ENCODE measurements at places on chromosomes 1 and 21.

DNA sequence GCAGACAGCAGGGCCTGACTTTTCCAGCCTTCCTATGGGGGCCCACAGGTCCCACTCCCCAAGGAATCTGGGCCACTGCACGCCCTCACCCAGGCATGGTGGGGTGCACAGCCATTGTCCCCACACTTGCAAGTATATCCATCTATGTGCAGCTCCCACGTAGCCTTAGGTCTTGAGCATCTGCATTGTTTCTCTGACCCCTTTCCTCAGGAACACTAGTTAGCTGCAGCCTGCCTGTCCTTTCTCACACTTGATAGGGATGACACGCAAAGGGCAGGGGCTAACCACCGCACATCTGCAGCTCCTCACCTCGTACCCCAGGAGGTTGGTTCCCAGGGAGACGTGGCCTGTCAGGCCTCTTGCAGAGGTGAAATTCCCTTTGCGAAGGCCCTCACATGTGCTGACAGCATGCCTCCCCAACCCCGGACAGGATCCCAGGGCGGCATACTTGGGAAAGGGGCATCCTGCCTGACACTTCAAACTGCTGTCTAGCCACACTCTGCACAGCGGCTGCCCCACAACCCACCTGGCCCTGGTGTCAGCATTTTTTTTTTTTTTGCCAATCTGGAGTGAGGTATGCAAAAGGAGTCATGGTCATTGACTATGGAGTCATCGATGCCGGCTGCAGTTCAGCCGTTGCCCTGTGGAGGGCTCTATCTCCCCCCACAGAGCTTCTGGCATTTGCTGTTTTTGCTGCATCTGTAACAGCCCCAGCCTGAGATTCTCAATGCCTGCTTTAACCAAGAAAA, 5.0 kb downstream of the JMJD4 start:
- peak; percentile 41 for DNase-seq

DNA sequence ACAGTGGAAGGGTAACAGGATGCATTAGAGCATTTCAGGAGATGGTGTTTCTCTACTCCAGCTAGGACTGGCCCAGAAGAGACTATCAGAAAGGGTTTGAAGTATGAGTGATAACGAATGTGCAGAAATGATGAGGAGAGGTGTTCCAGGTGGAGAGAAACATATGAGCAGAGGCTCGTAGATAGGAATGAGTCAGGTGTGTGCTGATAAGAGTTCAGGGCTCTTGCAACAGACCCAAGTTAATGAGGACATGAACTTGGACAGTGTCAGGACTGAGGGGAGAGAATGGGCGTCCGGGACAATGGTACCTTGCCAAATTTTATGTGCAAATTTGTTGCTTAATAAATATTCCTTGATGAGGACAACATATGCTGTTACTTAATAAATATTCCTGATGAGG, 183.9 kb upstream of the NFIA start:
- DNase-seq = no peak

- DNase-seq = peak; percentile 63
These were observed 12.3 kb downstream of the ATP2B4 start for GRCh38 chr1:203638950-203639349.

DNA sequence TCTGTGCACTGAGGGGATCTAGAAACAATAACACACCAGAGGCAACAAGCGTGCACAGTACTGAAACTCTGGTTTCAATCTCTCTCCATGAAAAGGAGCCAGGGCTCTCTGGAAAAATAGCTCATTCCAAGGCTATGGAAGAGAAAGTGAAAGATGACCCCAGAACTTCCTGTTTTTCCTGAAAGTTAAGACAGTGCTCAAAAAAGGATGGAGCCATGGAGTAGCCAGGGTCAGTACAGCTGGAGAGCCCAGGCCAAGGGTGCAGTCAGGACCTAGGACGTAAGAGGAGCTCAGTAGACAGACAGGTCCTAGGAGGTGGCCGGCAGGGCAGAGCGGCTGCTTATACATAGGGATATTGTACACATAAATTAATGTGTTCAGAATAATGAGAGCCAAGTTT, 19.1 kb downstream of the NOL9 start:
- DNase-seq = no peak

DNA sequence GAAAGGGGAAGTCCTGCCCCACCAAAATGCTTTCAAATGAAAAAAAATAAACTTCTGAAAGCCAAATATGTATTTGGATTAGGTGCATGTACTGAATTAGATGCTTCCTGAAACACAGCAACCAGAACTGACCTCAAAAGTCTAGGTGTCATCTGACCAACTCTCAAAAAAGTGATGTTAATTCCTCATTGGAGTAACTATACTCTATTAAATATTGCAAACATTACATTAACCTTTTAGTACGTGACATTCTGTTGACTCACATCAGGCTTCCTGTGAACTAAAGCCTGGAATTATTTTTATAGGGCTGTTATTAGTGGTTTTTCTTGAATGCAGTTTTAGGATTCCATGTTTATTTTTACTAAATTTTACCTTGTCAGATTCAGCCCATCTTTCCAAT, 73.5 kb downstream of the ASTN1 start:
- DNase-seq = no peak

DNA sequence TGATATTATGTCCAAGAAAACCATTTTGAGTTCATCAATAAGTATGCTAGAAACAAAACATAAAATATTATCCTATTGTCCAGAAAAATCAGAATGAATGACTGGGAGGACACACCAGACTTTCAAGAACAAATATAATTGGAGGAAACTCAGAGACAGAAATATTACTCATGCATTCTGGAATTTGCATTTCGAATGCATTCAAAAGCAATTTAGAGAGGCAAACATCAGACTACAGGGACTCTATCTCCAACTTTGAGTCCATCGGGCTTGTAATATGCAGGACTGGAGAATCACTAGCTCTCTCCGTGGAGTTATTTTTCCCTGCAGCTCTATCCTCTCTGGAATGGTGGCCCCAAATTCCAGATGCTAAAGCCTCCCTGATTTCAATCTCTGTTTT, 161.8 kb downstream of the CDC42BPA start:
- peak; percentile 8 for DNase-seq

DNA sequence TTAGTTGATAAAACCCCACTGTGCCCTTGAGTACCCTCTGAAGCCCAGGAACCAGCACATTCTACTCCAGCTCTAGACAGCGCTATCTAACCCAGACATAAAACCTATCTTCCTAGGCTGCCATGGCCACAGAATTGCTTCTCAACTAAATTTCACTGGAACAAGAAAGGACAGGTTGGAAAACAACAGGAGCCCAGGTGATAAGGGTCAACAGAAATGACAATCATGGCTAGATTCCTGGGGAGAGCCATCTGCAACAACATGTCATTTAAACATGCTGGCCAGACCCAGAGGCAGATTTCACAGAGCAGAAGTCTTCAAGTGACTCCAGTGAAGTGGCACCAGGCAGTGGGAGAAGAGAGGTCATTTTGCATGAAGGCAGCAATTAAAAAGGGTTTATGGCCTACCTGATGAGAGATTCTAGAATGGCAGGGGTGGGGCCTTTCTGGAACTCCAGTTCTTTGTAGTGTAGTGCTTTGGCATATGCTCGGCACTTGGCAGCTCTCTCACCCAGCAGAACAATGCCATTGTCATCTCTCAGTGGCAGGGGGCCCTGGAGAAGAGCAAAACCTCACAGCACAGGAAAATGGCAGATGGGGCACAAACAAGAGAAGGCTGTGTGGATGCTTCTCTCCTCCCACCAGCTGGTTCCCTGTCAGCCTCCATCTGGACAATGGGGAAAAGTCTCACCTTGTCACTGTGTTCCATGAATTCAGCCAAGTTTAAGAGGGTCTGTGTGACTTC, 9.9 kb downstream of the ANGPTL7 start:
- DNase-seq = no peak

GRCh38 chr1:24526940-24527542, 24.4 kb downstream of the RCAN3 start:
- peak; percentile 19 for DNase-seq

GRCh38 chr1:186717286-186717685, 37.1 kb upstream of the PTGS2 start:
- DNase-seq = no peak

GRCh38 chr1:159068886-159069285, 7.7 kb downstream of the AIM2 start:
- no peak for DNase-seq

DNA sequence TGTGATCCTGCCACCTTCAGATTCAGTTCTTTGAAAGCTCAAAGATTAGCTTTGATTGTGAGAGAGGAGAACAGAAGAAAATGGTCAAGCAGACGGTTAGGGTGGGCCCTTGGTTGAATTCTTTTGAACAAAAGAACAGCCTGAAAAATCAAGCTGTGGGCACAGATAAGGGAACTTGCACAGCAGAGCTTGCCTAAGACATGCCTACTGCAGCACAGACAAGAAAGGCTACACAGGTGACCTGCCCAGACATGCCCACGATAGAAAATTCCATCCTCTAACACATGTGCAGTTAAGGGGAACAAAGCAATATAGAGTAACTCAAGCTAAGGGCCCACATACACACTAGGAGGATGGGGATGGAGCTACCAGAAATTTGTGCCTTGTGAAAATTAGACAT, 512.5 kb upstream of the LRRC7 start:
- no peak for DNase-seq

DNA sequence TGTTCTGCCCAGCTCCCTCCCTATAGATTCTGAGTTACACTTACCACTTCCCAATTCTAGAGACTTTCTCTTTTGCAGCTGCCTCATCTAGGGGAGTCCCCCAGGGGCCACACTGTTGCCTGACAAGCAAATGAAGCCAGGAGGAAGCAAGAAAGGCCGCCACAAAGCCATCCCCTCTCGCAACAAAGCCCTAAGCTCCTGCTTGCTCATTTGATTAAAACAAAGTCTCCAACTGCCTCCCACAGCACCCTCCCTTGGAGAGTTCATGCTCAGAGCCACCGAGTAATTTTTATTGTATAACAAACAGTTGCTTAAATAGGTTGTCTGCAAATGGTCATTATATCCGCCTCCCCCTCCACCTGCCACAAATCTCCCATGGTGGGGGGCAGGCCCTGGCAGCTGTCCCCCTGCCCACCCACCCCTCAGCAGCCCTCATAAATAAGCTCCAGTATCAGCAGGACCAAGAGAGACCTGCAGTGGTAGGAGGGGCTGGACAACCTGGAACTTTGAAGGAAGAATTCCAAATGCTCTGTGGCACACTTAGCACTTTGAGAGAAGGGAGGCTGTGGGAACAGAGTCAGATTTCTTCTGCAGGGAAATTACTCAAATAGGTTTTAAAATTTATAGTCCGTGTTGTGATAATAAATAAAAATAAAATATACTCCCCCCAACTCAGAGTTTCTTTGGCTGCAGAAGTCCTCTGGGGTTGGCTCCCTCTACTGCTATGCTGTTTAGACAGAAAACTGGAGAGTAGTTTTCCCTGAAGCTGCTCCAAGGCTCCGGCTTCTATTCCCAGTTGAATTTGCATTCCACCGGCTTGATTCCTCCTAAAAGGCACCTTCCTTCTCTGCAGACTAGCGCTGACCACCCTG, 237.5 kb downstream of the TTLL7 start:
- no peak for DNase-seq

DNA sequence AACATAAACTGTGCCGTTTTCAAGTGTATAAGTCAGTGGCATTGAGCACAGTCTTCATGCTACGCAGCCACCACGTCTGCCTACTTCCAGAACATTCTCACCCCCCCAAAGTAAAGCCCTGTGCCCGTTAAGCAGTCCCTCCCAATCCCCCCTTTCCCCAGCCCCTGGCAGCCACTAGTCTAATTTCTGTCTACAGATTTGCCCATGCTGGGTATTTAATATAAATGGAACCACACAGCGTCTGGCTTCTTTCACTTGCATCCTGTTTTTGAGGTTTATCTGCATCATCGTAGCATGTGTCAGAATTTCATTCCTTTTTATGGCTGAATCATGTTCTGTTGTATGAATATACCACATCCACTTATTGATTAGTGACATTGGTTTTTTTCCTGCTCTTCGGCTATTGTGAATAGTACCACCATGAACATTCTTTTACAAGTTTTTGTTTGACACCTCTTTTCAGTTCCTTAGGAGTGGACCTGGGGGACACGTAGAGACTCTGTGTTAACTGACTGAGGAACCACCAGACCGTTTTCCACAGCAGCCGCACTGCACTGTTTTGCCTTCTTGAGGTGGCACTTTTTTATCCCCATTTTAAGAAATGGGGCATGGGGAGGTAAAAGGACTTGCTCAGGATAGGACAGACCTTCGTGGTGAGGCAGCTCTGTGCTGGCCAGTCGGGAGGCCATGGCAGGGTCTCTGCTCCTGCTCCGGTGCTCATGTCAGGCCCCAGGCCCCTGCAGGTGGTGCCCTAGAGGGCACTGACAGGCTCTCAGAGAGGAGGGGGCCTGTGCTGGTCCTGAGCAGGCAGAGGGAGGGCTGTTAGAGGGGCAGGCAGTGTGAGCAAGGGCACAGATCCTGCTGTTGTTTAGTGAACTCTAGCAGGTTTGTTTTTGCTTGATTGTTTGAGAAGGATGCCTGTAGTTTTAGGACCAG, 123.8 kb downstream of the PCBP3 start:
- no peak for DNase-seq

GRCh38 chr21:31878831-31879230, 6.0 kb downstream of the HUNK start:
- DNase-seq = no peak

- DNase-seq = no peak
These were observed 6.1 kb upstream of the PTGER3 start for GRCh38 chr1:71053758-71054157.

- DNase-seq = no peak
These were observed 228.2 kb downstream of the COP1 start for GRCh38 chr1:175978926-175979325.

- no peak for DNase-seq
These were observed 43.1 kb downstream of the KIF21B start for GRCh38 chr1:200980452-200980772.

DNA sequence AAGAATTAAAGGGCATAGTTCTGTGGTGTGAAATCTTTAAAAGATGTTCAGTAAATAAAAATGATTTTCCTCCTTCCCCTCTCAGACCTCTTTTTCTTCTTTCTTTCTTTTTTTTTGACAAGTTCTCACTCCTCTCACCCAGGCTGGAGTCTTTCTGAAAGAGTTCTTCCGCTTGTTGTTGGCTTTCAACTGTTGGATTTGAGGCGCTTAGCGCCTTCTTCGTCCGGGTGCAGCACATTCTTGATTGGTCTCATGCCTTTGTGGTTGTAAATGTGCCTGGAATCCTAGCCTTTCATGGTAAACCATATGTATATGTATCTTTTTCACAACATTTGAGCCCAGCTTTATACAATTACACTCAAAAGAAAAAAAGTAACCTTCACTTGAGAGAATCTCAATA, 980 bp upstream of the METTL18 start:
- no peak for DNase-seq

DNA sequence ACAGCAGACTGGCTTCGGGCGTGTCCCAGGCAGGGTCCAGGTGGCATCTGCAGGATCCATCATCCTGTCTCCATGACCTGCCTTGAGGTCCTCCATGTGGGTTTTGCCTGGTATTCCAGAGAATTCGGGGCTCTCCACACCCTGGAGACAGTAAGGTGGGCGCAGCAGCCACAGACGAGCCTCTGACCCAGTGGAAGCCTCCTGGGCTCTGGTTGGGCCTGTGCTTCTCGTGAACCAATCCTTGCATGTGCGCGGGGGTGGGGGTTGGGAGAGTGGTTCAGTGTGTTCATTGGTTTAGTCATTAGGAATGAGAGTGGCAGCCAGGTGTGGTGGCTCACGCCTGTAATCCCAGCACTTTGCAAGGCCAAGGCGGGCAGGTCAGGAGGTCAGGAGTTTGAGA, 32.1 kb upstream of the TNFRSF1B start:
- no peak for DNase-seq

- no peak for DNase-seq
These were observed 539 bp downstream of the CGN start for GRCh38 chr1:151511636-151512215.

- no peak for DNase-seq
These were observed 5.7 kb downstream of the MT1HL1 start for GRCh38 chr1:236998546-236998945.

- no peak for DNase-seq
These were observed 52.1 kb downstream of the CD34 start for GRCh38 chr1:207858806-207859205.

- DNase-seq = no peak
These were observed 1.0 kb upstream of the GALNT2 start for GRCh38 chr1:230066031-230066430.
